Central memory CD4-positive, alpha-beta T cell (primary cell): ENCODE measurements at places on chromosomes 1 and 21.
A peak's percentile ranks its signal among the peaks of the same experiment; 100 is the strongest.

GRCh38 chr1:218488986-218489385, 143.8 kb downstream of the TGFB2 start:
- DNase-seq, result no peak

DNA sequence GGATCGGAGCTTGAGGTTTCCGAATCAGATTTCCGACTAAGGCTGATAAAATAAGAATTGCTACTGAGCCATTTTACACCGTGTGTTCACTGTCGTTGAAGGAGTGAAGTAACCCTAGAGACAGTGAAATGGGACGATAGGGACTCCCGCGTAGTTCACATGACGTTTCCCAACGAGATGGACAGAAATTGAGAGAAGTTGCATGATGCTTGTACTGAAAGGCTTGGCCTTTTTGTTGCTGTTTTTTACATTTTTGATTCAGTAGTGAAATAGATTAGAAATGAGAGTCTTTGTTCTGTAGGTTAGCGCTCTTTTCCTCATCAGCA, 1.2 kb downstream of the KHDRBS1 start:
- no peak for DNase-seq

DNA sequence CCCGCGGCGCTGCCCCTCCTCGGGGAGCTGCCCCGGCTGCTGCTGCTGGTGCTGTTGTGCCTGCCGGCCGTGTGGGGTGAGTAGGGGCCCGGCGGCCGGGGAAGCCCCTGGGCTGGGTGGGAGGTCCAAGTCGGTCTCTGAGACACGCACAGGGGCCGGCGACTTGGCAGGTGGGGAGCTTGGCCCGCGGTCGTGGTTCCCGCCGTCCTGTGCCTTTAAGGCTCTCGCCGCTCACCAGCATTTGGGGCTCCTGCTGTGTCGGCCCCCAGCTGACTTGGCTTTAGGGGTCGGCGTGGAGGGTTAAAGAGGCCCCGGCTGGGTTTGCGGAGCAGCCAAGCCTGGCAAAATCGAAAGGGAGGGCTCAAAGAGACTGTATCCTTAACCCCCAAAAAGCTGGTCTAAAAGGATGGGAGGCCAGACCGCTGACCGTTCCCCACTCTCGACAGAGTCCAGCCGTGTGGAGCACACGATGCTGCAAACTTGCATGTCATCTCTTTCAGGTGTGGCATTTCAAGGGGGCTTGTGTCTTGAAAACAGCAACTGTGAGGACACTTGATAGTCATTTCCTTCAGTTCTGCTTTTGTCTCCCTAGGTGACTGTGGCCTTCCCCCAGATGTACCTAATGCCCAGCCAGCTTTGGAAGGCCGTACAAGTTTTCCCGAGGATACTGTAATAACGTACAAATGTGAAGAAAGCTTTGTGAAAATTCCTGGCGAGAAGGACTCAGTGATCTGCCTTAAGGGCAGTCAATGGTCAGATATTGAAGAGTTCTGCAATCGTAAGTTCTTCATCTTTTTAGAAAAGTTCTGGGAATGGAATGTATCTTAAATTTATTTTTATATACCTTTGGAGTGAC, 540 bp downstream of the CD55 start:
- DNase-seq, result no peak

- DNase-seq, result peak; percentile 19
Measured at GRCh38 chr1:20185834-20186782, at the start of the genes PLA2G2C and UBXN10. TSS of gene PLA2G2C (minus strand) at chr1:20186518. CDS start at chr1:20177363, 9,155 bp downstream. TSS of gene UBXN10 (plus strand) at chr1:20186096. CDS start at chr1:20190562, 4,466 bp downstream.

- no peak for DNase-seq
Measured at GRCh38 chr1:225454733-225455132, 26.9 kb upstream of the LBR start.
